ENCODE measurements at places on chromosomes 7 and 10.
A peak's percentile ranks its signal among the peaks of the same experiment; 100 is the strongest.

GRCh38 chr10:62116896-62117295 is 151.7 kb downstream of the RTKN2 start:
- DNase-seq: no peak

- peak; percentile 71 for DNase-seq
These were observed at the start of gene ELAPOR2 for GRCh38 chr7:87059525-87060287. Gene ELAPOR2 (minus strand): TSS chr7:87059654. CDS start chr7:87059513, 141 bp downstream.

GRCh38 chr7:34177476-34177875 is 272.1 kb downstream of the BMPER start:
- no peak for DNase-seq

DNA sequence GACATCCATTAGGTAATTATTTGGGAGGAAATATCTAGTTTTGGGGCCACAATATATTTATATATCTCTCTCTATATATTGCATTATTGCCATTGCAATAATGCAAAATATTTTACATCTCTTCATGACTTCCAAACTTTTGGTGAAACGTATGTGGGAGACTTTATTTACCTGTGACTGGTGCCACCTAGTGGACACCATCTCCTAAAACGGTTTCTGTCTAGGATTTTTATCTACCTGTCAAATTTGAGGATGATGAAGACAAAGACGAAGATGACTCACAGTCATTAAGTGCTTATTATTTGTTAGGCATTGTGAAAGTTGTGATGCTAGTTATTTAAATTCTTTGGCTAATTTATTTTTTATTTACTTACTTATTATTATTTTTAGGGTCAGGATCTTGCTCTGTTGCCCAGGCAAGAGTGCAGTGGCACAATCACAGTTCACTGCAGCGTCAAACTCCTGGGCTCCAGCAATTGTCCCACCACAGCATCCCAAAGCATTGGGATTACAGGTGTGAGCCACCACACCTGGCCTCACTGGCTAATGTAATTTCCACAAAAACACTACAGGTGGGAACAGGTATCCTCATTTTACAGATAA is 18.7 kb upstream of the CBLL1 start:
- no peak for DNase-seq

DNA sequence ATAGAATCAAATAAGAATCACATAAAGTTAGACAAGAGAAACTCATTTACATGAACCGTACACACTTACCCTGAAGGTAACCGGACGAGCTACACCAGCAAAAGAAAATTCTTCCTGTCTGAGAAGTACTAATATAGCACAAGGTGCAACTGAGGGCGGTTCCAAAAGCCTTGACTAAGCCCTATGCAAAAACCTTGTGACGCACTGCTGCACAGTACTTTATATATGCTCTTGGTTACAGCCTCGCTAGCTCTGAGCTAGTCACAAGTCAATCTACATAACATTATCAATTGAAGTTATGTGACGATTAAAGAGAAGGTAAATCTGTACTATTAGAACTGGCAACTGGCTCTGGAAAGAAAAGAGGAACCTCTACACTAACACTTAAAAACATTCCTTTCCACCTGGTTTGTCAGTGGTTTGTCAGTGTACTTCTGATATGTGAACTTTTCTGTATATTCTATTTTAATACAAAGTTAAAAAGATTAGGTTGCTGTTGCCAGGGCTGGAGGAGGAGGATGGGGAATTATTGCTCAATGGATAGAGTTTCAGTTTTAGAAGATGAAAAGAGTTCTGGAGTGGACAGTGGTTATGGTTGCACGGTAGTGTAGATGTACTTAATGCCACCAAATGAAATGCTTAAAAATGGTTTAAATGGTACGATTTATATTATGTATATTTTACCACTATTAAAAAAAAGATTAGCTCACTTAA is 21.6 kb downstream of the NT5C3A start:
- no peak for DNase-seq

DNA sequence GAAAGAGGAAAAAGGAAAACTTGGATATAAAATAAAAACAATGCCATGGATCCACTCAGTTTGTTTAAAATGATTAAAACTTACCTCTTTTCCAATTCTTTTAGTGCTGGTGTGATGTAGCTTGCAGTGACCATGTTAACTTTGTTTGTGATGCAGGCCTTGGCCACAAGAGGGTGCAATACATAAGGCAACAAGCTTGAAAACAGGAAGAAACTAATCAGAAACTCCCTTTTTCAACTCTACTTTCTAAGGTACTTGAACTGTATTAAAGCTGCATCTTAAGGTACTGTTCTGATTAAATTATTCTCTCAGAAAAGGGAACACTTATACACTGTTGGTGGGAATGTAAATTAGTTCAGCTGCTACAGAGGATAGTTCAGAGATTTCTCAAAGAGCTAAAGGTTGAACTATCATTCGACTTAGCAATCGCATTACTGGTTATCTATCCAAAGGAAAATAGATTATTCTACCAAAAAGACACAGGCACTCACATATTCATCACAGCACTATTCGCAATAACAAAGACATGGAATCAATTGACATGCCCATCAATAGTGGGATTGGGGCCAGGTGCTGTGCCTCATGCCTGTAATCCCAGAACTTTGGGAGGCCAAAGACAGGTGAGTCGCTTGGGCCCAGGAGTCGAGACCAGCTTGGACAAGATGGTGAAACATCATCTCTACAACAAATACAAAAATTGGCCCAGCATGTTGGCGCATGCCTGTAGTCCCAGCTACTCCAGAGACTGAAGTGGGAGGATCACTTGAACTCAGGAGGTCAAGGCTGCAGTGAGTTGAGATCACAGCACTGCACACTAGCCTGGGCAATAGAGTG is 50.9 kb downstream of the AASS start:
- DNase-seq: no peak
